ENCODE measurements at places on chromosomes 11 and 22.

DNA sequence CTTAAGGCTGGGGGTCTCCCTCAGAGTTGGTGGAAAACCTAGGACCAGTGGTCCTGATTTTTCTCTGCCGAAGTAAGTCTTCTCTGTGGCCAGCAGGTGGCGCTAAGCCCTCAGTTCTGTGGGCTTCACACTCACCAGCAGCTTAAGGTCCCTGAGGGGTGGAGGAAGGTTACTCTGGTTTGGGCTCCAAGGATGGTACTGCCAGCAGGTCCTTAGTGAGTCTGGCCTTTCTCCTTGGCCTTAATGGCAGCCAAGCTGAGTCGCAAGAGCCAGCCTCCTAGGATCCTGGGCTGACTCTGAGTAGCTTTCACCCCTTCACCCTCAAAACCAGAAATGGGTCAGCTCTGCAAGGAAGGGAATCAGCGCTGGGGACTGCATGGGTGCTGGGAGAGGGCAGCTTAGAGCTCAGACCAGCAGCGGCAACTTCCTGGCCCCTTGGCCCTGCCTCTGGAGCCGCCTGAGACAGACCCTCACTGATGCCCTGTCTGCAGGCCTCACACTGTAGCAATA, 4.4 kb downstream of the KCNJ11 start:
- peak; percentile 94 for DNase-seq

GRCh38 chr22:47808886-47809620, 1046.6 kb downstream of the TBC1D22A start:
- no peak for DNase-seq

DNA sequence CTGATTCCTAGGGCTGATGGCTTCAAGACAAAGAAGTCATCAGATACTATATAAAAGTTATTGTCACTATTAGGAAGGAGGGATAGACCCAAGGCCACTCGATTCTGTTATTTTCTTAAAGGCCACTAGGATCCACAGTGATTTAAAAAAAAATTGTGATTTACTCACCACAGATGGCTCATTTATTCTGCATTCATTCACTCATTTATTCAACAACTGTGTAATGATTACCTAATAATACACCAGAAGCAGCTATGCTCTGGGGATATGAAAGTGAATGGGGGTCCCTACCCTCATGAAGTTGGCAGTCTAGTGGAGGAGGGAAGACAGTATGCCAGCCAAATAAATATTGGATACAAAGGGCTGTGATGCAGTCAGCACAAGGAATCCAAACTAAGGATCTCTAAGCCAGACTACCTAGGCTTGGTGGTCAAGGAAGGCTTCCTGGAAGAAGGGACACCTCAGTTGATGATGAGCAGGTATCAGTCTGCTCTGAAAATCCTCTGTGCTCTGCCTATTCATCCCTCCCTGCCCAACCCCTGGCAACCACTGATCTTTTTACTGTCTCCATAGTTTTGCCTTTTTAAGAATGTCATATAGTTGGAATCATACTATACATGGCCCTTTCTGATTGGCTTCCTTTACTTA, 110.5 kb downstream of the NAT10 start:
- no peak for DNase-seq

GRCh38 chr11:8772571-8773519, 90.3 kb downstream of the RPL27A start:
- DNase-seq, result no peak

DNA sequence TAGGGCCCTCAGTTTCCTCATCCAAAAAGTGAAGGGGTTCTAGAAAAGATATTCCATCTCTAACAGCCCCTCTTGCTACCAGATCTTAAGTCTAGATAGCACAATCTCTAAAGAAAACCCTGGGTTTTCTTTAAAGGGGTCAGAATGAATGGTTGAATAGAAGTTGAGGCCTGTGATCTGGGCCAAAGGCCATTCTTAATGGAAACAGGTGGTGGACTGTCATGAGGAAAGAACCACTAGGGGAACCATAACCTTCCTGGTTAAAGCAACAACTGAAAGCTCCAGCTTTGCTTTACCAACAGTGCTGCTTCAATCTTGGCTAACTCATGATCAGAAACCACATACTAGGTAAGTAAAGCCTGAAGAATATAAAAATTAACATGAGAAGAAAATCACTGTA, 1.8 kb downstream of the CELF1 start:
- DNase-seq, result peak; percentile 63

DNA sequence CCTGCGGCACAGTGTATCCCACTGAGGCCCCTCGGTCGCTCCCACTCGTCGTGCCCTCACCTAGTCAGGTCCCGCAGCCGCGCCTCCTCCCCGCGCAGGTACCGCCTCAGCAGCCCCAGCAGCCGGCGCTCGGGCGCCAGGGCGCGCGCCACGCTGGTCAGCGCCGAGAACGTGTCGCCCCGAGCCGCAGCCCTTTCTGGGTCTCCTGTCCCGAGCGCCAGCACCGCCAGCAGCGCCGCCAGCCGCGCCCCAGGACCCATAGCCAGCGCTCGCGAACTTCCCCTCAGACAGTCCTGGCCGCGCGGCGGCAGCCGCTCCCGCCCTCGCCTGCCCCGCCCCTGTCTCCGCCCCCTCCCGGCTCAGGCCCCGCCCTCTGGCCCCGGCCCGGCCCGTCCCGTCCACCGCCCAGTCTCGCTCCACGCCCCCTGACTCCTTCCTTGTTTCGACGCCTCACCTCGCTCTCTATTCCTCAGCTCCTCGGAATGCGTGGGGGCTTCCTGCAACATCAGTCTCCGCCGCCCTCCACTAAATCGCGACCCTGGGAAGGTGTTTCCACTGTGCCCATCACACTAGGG, at the start of gene P4HA3:
P4HA3 (minus strand) TSS at position 289 of the 575 bp plus-strand sequence; CDS start at position 260, 29 bp downstream.
- peak; percentile 84 for DNase-seq

GRCh38 chr22:37185646-37186227, 2.3 kb downstream of the C1QTNF6 start:
- DNase-seq, result no peak

- peak; percentile 94 for DNase-seq
Measured at GRCh38 chr11:113314389-113315301, at the start of gene TTC12. TTC12 (plus strand) TSS chr11:113314583; CDS start chr11:113316258, 1,675 bp downstream.

GRCh38 chr11:57467508-57468157, 7.3 kb downstream of the RTN4RL2 start:
- no peak for DNase-seq

- DNase-seq, result peak; percentile 90
Measured at GRCh38 chr22:43883012-43883661, 8.7 kb downstream of the PNPLA5 start.

DNA sequence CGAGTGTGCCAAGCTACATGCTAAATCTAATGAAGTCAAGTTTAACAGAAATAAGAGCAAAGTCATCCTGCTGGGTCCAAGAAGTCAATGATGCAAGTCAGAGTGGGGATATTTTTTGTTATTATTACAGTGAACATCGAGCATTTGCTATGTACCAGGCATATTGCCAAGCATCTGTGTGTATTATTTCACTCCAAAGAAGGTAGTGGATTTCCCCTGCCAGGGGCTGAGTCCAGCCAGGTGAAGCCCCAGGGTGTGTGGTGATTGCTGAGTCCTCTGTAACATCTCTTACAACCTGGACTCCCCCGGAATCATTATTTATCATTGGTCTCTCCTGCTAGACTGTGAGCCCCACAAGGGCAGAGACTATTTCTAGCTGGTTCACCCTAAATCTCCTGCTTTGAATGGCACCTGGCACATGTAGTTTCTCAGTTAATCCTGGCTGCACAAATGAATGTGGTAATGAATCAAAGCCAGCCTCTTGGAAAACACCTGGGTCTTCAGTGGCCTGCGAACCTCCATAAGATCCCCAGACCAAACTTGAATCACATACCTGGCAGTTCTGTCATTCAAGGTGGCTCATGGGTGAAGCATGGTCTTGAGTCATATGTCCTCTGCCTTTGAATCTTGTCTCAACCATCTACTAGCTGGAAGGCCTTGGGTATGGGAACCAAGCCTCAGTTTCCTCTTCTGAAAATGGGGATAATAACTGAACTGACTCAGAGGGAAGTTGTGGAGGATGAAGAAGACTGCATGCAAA, 549.2 kb downstream of the MIAT start:
- no peak for DNase-seq

GRCh38 chr11:33879375-33879774, 12.5 kb downstream of the LMO2 start:
- DNase-seq, result no peak

- no peak for DNase-seq
Measured at GRCh38 chr11:7364660-7365059, 113.0 kb downstream of the SYT9 start.

DNA sequence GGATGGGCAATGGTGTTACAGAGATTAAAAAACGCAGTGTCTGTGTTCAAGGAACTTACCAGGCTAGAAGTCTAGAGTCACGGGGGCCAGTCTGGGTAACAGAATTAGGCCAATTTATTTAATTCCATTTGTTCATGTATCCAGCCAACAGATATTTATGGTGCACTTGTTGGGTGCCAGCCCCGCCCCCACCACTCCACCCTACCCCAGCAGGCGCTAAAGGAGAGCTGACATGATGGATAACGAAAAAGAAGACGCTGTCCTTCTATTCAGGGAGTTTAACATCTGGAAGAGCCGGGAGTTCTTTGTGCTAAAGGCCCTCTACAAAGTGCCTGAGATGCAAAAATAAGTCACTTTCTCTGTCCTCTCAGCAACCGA, 1.1 kb upstream of the BMAL1 start:
- no peak for DNase-seq

GRCh38 chr22:31210556-31211421, 1.3 kb upstream of the LIMK2 start:
- DNase-seq, result no peak

DNA sequence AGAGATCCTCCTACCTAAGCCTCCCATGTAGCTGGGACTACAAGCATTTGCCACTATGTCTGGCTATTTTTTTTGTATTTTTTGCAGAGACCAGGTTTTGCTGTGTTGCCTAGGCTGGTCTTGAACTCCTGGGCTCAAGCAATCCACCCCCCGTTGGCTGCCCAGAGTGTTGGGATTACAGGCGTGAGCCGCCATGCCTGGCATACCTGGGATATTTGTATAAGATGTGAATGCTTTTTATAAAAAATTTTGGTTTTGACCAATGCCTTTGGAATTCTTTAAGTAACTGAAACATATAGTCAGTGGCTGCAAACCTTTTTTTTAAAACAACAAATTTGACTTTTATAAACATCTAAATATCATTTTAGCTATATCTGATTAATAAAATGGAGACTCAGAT, 42.4 kb downstream of the ADAMTS8 start:
- DNase-seq, result no peak

- DNase-seq, result no peak
Measured at GRCh38 chr11:83152264-83152663, 4.7 kb upstream of the PCF11 start.

- DNase-seq, result no peak
Measured at GRCh38 chr11:119803139-119803538, 74.1 kb upstream of the NECTIN1 start.

- DNase-seq, result peak; percentile 53
Measured at GRCh38 chr11:115501893-115502589, 2.2 kb downstream of the CADM1 start.

DNA sequence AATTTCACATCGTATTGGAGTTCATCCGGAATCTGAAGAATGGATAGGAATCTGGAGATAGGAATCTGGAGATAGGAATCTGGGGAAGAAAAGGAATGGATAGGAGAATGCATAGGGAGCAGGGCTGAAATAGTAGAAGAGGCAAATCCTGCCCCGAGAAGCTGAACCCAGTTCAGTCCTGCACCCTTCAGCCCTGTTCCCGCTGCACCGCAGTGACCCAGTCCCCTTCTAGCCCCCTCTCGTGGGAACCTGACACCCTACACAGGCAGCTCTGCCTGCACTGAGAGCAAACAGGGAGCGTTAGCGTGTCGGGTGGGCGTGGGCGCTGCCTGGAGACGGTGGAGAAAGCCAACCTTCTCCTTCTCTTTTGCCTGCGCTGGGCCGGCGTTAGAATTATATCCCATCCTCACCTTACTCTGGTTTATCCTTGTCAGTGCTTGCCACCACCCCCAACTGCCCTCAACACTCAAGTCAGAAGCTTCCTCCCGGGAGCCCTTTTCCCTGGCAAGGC, 1.0 kb upstream of the CCKBR start:
- DNase-seq, result peak; percentile 64

DNA sequence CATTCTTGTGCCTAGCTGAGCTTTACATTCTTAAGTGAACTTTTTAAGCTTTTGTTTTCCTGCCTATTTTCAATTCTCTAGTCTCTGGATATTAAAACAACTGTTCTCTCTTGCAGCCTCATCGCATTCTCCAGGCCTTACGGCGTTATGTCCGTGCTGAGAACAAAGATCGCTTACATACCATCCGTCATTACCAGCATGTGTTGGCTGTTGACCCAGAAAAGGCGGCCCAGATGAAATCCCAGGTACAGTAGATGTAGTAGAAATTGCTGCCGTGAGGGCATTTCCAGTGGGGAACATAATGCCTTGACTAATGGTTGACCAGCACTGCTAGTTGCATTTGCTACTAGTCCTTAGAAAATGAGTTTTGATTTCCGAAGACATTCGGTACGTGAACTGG, 29.7 kb upstream of the ST14 start:
- no peak for DNase-seq

Data from neural progenitor cell (in vitro differentiated cells).